GM23338 (cell line): ENCODE measurements at places on chromosomes 1 and 21. TPM values are rescaled to one million over a fixed set of nuclear protein-coding genes. Genes with fewer than 3 reads are reported as not detected.

The IQCC gene
- total RNA-seq, result 3.5 and 3.8 TPM in 2 replicates

The KIAA0040 gene
- total RNA-seq, result 10.2 and 11.9 TPM in 2 replicates

The ZNF648 gene
- 0.58 and 1.2 TPM in 2 replicates for total RNA-seq

The FCGR3A gene
- not detected in 2 replicates for total RNA-seq

The RAB42 gene
- total RNA-seq, result 17.7 and 22.5 TPM in 2 replicates

The PLPPR5 gene
- 4.2 and 4.7 TPM in 2 replicates for total RNA-seq

The ERO1B gene
- total RNA-seq, result 3.6 and 4.4 TPM in 2 replicates

The PPM1J gene
- total RNA-seq, result 12.7 and 22.4 TPM in 2 replicates

The TMEM201 gene
- total RNA-seq, result 24.5 and 27.2 TPM in 2 replicates

The YIPF1 gene
- total RNA-seq, result 24.0 and 24.8 TPM in 2 replicates

The TRIM45 gene
- total RNA-seq, result 11.6 and 15.0 TPM in 2 replicates

DNA sequence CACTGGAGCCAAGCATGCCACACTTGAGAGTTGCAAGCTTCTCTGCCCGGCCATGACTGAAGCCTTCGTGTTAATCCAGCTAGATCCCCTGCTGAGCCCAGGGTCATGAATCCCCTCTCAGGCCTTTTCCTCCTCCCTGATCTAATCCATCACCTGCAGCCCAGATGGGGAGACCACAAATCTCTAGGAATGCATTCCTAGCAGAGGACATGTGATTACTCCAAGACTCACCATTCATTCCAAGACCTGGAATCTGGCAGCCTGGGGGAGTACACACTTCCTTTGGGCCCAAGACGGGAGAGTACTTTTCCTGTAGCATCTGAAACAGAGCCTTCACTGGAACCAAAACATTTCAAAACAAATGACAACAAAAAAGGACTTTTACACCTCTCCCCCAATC is 269.3 kb upstream of the NFIA start:
- no peak for DNase-seq
- H3K4me3 ChIP-seq, result no peak overlapping the region
- no peaks in the 10 kb centered on the region for H3K27me3 ChIP-seq
- no peaks in the 10 kb centered on the region for H3K36me3 ChIP-seq
- H3K27ac ChIP-seq, result no peak overlapping the region
- H3K4me1 ChIP-seq, result no peaks in the 10 kb centered on the region

DNA sequence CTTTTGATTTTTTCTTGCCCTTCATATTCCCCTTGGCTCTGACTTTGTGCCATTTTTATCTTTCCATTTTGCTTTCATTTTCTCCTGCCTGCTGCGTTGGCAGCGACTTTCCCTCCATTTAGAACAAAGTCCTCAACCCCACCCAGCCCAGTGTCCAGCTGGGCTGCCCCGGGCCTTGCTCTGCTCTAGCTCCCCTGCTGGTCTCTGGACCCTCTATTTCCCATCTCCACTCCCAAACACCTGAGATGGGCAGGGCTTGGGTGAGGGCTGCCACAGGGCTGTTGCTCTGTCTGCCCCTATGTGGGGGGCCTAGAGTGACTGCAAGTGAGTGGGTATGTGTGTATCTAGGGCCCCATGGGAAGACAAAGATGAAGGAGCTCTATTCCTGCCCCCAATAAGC is 7.3 kb upstream of the ADAM15 start:
- H3K27ac ChIP-seq, result no peak overlapping the region
- H3K36me3 ChIP-seq, result no peaks in the 10 kb centered on the region
- no peak overlapping the region for H3K4me3 ChIP-seq
- DNase-seq, result no peak

GRCh38 chr1:56413671-56414199 is 165.6 kb downstream of the PLPP3 start:
- no peaks in the 10 kb centered on the region for H3K36me3 ChIP-seq
- H3K27ac ChIP-seq, result no peak overlapping the region
- peaks cover 5% of the 10 kb centered on the region; the same call in 1 of the 2 replicates for H3K4me1 ChIP-seq
- DNase-seq, result no peak
- H3K27me3 ChIP-seq, result no peaks in the 10 kb centered on the region
- no peak overlapping the region for H3K4me3 ChIP-seq

DNA sequence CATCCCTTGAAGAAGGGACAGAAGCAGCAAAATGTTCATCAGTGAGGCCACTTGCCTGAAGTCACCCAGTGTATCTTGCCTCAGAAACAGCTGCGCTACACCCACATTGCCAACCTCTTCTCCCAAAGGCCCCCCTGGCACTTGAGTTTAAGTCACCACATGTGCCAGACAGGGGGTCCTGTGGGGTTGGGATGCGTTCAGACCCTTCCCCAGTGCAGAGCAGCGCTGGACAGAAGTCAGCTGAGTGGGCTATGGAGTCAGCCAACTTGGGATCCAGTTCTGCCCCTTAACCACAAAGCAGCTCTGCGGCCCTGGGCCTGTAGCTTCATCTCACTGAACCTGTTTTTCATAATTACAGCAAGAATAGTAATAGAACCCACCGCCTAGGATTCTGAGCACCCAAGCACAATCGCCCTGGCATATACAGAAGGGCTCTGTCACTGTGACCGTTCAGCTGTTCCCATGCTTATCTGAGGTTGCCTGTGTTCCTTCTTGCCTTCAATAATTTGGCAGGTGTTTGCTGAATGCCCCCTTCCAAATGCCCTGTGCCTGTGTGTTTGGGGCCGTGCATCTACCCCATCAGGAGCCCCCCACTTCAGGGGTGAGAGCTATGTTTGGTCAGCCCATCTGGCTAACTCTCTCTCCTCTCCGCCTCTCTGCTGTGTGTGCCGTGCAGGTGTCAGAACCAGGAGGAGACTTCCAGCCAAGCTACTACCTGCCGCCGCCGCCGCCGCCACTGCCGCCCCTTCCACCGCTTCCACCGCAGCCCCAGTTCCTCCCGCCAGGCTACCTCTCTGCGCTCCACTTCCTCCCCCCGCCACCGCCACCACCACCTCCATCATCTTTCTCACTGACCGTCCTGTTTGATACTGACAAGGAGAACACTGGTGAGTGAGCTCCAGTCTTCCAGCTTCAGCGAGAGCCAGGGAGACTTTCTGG is 5.0 kb downstream of the DMRTB1 start:
- no peak overlapping the region for H3K4me3 ChIP-seq
- H3K36me3 ChIP-seq, result no peaks in the 10 kb centered on the region
- no peak for DNase-seq
- H3K4me1 ChIP-seq, result no peaks in the 10 kb centered on the region

- peak within 1 kb of the TSS; percentile 99 for H3K27ac ChIP-seq
- peaks cover 6% of the 10 kb centered on the region; the same call in 1 of the 2 replicates for H3K4me1 ChIP-seq
- DNase-seq, result peak; percentile 100
Measured at GRCh38 chr1:151281969-151282882, at the start of gene ZNF687. TSS of gene ZNF687 (plus strand) at chr1:151282299. CDS start at chr1:151286292, 3,993 bp downstream.

GRCh38 chr1:53409233-53409632 is 50.0 kb upstream of the DMRTB1 start:
- no peak for DNase-seq
- no peak overlapping the region for H3K4me3 ChIP-seq
- no peaks in the 10 kb centered on the region for H3K27me3 ChIP-seq
- H3K36me3 ChIP-seq, result no peaks in the 10 kb centered on the region
- H3K4me1 ChIP-seq, result 0 out of 2 replicates have a peak, but pooled peaks cover 3% of the 10 kb centered on the region

GRCh38 chr1:31681415-31681814 is 22.4 kb downstream of the COL16A1 start:
- no peaks in the 10 kb centered on the region for H3K27me3 ChIP-seq
- no peak overlapping the region for H3K4me3 ChIP-seq
- H3K36me3 ChIP-seq, result no peaks in the 10 kb centered on the region
- peak; percentile 26 for DNase-seq
- H3K27ac ChIP-seq, result no peak overlapping the region

DNA sequence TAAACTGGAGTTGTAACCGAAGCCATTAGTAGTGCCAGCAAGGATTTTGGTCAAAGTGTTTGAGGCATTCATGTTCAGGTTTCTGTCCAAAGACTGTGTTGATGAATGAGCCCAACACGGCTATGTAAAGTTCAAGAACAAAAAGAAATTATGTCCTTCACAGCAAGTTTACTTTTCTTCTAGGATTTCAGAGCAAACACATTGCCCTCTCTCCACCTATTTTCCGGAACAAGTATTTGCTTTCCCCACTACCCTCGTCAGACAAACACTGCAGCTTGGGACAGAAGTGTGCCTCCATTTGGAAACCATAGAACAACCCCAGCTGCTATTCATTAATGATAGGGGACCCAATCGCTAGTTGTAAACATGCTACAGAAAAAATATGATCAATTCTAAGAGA is 151.4 kb upstream of the C1orf105 start:
- H3K27ac ChIP-seq, result peak overlapping the region; percentile 7; the same call in 1 of the 2 replicates
- no peaks in the 10 kb centered on the region for H3K36me3 ChIP-seq
- H3K4me3 ChIP-seq, result no peak overlapping the region
- no peaks in the 10 kb centered on the region for H3K27me3 ChIP-seq
- no peak for DNase-seq
- peaks cover 14% of the 10 kb centered on the region for H3K4me1 ChIP-seq

DNA sequence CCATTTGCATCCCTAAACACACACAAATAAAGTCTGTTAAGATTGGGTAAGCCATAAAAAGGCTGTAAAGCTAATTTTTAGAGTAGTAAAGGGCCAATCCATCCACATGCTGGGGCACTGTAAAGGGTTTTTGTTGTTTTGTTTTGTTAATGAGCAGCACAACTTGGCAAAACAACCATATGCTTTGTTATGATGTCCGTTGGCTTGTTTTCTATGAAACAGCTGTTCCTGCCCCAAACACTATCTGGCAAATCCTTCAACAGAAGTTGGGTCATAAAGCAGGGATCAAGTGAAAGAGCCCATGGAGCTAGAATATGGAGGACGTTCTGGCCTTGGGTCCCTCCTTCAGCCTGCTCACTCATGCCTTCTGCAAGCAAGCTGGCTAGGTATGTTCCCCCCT is 183.6 kb downstream of the APP start:
- H3K4me3 ChIP-seq, result no peak overlapping the region
- no peak for DNase-seq
- H3K36me3 ChIP-seq, result peaks cover 3% of the 10 kb centered on the region
- H3K27me3 ChIP-seq, result no peaks in the 10 kb centered on the region
- H3K27ac ChIP-seq, result no peak overlapping the region

DNA sequence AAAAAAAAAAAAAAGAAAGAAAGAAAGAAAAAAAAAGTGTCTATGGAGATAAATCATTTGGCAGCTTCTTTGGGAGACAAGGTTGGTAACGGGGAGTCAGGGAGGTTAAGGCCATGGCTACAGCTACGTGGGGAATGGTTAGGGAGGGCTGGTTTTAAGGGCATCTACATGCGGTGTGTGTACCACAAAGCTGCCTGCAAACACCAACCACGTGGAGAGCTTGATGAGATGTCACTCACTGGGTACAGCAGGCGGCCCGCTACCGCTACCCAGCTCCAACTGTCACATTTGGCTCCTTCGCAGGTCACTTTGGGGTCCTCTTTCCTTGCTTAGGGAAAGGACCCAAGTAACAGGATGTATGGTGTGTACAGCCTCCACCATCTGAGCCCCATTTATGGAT is 4.2 kb downstream of the NPPB start:
- no peak overlapping the region for H3K27ac ChIP-seq
- no peaks in the 10 kb centered on the region for H3K36me3 ChIP-seq
- H3K27me3 ChIP-seq, result peaks cover 21% of the 10 kb centered on the region
- no peak for DNase-seq
- H3K4me3 ChIP-seq, result no peak overlapping the region
- H3K4me1 ChIP-seq, result no peaks in the 10 kb centered on the region

- H3K4me3 ChIP-seq, result no peak overlapping the region
- no peaks in the 10 kb centered on the region for H3K36me3 ChIP-seq
- no peaks in the 10 kb centered on the region for H3K4me1 ChIP-seq
- H3K27ac ChIP-seq, result no peak overlapping the region
Measured at GRCh38 chr1:159429074-159429861, 2.7 kb upstream of the OR10J4 start.

GRCh38 chr21:26505211-26505610 is 67.9 kb downstream of the CYYR1 start:
- DNase-seq, result no peak
- H3K36me3 ChIP-seq, result no peaks in the 10 kb centered on the region

GRCh38 chr1:26070296-26070962 is 3.0 kb upstream of the TRIM63 start:
- H3K4me3 ChIP-seq, result no peak overlapping the region
- no peaks in the 10 kb centered on the region for H3K4me1 ChIP-seq
- H3K27me3 ChIP-seq, result no peaks in the 10 kb centered on the region
- H3K36me3 ChIP-seq, result no peaks in the 10 kb centered on the region
- no peak overlapping the region for H3K27ac ChIP-seq

GRCh38 chr1:36366091-36366661 is 19.5 kb downstream of the STK40 start:
- H3K4me3 ChIP-seq, result no peak overlapping the region
- H3K27me3 ChIP-seq, result no peaks in the 10 kb centered on the region
- peaks cover 14% of the 10 kb centered on the region for H3K4me1 ChIP-seq

DNA sequence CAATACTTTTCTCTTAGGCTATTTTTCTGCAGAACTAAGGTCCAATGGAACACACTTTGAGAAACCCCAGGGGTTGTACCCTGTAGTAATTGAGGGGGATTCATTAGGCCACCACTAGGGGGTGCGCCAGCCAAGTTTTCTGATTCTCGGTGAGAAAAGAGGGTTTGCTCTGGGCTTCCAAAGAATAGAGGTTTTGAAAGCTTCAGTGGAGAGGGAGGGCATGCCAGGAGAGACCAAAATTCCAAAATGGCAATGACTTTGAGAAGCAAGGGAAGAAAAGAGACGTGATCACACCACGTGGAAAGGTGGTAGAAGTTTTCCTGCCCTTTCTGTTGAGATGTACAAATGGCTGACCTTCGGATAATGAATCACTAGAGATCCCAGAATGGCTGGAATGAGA is 323.3 kb downstream of the RPS6KC1 start:
- H3K4me1 ChIP-seq, result peaks cover 17% of the 10 kb centered on the region
- peak; percentile 90 for DNase-seq
- no peak overlapping the region for H3K4me3 ChIP-seq
- no peaks in the 10 kb centered on the region for H3K27me3 ChIP-seq
- no peaks in the 10 kb centered on the region for H3K36me3 ChIP-seq
- no peak overlapping the region for H3K27ac ChIP-seq

DNA sequence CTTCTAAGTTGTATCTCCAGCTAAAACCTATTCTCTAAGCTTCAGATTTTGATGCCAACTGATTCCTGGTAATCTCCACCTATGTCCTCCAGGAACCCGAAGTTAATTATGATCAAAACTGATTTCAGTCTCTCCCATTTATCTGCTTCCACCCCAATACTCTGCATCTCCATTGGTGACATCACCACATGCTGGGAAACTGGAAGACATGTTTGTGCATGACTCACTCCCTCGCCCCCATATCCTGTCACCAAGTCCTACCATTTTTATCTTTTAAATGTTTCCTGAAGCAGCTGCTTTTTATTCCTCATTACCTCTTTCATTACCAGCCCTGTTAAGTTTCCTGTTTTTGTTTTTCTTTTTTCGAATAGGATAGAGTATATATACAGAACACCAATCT is 228.5 kb downstream of the LRRC40 start:
- H3K36me3 ChIP-seq, result no peaks in the 10 kb centered on the region
- no peak for DNase-seq
- no peaks in the 10 kb centered on the region for H3K27me3 ChIP-seq
- H3K4me3 ChIP-seq, result no peak overlapping the region
- no peak overlapping the region for H3K27ac ChIP-seq

DNA sequence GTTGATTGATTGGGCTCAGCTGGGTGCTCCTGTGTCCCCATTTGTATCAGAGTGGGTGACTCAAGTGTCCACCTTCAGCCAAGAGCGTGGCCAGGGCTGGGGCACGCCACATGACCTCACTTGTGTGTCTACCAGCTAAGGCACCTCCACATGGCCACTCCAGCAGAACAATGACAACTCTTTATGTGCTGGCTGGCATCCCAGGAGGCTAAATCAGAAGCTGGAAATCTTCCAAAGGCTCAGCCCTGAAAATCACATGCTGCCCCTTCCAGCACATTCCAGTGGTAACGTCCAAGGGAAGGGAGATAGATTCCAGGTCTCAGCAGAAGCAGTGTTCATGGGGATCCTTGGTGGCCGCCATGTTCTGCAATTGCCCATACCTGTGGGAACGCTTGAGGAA is 585.5 kb downstream of the AJAP1 start:
- no peak for DNase-seq
- no peak overlapping the region for H3K4me3 ChIP-seq
- no peaks in the 10 kb centered on the region for H3K4me1 ChIP-seq
- H3K36me3 ChIP-seq, result no peaks in the 10 kb centered on the region; the same call in 1 of the 2 replicates
- H3K27me3 ChIP-seq, result no peaks in the 10 kb centered on the region
